Camera-type eye (tissue), 1 donor: ENCODE measurements at places on chromosomes 12 and 14. TPM values are rescaled to one million over a fixed set of nuclear protein-coding genes. Genes with fewer than 3 reads are reported as not detected.

The CIROP gene
- not detected for total RNA-seq

The LRCOL1 gene
- 0.66 TPM for total RNA-seq

The RNF212B gene
- total RNA-seq: not detected

The VRTN gene
- not detected for total RNA-seq

The CCDC38 gene
- 0.27 TPM for total RNA-seq

The DEGS2 gene
- total RNA-seq: 2.1 TPM

The REC8 gene
- total RNA-seq: 22.4 TPM

The TCL1B gene
- not detected for total RNA-seq

The OR11H6 gene
- not detected for total RNA-seq
